Smooth muscle cell of the umbilical artery (primary cell): ENCODE measurements at places on chromosomes 5 and 9. TPM values are rescaled to one million over a fixed set of nuclear protein-coding genes. Genes with fewer than 3 reads are reported as not detected.

The NUDT12 gene
- total RNA-seq: 10.1 and 17.2 TPM in 2 replicates

The ZNF462 gene
- 17.2 and 24.3 TPM in 2 replicates for total RNA-seq

The PDCD1LG2 gene
- 8.3 and 40.0 TPM in 2 replicates for total RNA-seq

The PCDHB2 gene
- 0.59 and 0.74 TPM in 2 replicates for total RNA-seq

The PAEP gene
- total RNA-seq: not detected in 2 replicates
